ENCODE measurements at places on chromosomes 12 and 14.

DNA sequence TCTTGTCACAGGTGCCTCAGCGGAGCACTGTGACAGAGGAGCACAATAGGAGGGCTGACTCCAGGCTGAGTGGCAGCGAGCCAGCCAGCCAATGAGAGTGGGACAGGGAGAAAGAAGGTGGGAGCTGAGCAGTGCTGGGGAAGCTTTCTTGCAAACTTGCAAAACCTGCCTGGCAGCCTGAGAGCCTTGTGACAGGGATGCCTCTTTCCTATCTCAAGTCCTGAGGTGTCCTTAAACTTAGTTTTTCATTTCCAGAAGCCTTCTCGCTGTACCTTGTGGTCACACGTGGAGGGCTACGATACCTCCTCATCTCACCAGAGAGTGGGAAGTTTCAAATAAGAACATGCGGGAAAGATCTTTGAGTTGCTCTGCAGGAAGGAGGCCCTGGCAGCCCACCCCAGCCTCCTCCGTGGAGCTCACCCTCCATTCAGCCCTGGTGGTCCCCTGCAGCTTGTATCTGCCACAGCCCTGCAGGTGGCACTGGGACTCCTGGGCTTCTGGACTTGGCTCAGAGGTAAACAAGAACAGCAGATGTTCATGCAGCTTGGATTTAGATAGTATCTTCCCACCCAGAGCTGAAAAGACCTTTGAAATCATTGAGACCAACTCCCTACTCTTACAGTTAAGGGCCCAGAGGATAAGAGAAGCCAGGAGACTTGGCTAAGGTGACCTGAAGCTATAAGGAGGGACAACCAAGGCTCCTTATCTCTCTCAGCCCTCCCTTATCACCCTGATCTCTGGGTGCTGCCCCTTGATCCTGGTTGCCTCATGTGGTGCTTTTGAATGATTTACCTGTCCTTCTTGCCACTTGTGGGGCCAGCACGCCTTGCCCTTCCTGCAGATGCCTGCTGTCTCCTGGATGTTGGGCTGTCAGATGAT, 153.5 kb upstream of the MAX start:
- DNase-seq: no peak

- no peak for DNase-seq
These were observed 440.2 kb downstream of the FUT8 start for GRCh38 chr14:65852689-65853088.

DNA sequence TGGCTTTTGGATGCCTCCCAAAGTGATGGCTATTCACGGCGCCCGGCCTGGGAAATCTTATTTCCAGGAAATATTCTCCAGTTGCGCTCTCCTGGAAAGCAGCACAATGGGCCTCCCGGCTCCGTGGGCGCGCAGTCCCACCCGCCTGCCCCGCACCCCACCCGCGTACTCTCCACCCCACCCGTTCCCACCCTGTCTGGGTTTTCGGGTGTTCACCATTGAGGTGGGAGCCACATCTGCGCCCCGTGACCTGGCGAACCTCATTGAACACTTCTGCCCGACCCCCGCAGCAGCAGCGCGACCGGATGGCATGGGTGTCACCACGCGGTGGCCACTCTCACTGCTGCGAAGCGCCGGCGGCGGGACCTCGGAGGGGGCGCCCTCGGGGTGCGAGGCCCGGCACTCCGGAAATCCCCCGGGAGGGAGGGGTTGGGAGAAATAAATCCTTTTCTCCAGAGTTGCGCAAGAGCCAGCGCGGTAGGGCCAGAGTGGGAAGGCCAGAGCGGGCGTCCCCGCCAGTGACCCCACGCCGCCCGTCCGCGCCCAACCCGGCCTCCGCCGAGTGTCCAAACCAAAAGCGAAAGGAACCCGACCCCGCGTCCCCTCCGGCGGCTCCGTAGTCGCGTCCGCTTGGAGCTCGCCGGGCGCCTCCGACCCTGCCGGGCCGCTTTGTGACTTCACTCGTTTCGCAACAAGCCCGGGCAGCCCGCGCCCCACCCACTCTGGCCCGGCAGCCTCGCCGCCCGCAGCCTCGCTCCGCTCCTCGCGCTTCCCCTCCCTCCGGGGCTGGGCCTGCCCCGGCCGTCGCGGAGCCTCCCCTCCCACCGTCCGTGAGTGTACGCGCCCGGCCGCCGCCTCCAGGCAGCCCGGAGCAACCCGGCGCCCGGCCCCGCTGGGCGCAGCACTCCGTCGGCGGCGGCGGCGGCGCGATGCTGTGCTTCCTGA, at the start of gene DRAM1:
DRAM1 (plus strand) TSS at position 720 of the 945 bp plus-strand sequence; CDS start at position 930, 210 bp downstream.
- DNase-seq: peak; percentile 97

DNA sequence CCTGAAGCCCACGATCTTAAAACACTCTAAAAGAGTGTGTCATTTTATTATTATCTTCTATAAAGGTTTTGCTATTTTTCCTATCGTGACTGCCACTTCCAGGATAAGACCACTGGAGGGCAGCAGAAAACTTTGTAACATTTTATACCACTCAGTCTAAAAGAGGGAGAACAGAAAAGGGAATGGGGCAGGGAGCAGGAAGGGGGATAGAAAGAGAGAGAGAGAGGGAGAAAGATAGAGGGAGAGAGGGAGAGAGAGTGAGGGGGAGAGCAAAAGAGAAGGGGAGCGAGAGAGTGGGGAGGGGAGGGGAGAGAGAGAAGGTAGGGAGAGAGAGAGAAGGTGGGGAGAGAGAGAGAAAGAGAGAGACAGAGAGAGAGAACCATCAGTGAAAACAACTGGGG, 2.0 kb upstream of the ART4 start:
- peak; percentile 72 for DNase-seq

DNA sequence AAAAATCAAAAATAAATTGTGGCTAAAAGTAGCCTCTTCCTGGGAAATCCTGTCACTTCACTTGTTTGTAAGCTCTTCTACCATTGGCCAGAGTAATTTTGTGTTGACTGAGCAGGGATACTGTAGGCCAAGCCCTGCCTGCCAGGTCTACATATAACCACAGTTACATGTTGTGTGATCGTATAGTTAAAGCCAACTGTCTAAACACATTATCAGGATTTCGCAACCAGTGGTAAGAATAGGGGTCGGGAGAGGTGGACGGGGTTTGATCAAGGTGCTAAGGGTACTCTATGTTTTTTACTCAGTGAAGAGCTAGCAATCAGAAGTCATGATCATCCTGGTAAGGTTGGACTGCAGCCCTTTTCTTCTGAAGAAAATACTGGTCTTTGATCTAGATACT, 13.4 kb downstream of the ANKRD13A start:
- no peak for DNase-seq
